ENCODE measurements at places on chromosomes 11 and 22.

DNA sequence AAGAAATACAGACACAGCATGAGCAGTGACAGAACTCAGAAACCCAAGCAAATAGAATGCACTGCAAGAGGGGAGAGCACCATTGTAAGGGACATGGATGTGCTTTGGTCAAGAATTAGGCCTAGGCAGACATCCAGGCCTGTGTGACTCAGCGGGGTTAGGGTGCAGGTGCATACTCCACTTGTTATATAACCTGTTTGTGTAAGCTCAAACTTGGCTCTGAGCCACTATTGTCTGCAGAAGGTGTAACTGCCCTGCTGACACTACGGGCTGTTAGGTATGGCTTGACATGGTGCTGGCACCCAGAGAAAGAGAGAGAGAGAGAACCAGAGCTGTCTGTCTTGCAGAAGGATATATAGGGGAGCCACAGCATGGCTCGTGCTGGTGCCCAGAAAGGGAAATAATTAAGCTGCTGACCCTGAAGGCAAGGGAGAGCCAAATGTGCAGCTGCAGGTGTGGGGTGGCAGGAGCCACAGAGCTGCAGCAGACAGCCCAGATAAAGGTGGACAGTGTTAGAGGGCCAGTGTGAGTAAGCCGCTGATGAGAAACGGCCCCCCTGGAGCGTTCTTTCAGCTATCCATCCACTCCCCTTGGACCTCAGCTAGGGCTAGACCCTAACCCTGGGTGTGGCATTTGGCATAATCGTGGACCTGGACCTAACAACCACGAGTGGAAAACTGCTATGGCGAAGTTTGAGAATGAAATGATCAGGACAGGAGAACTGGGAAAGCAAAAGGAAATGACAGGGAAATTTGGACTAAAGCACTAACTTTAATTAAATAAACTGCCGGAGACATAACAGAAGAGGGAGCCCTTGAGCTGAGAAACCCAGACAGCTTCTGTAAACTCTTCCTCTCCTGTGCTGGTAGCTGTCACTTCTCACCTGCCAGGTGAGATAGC is 253.0 kb upstream of the CCDC179 start:
- DNase-seq: no peak

- DNase-seq: no peak
Observed at GRCh38 chr22:19039448-19039780, 82.8 kb downstream of the DGCR2 start.

DNA sequence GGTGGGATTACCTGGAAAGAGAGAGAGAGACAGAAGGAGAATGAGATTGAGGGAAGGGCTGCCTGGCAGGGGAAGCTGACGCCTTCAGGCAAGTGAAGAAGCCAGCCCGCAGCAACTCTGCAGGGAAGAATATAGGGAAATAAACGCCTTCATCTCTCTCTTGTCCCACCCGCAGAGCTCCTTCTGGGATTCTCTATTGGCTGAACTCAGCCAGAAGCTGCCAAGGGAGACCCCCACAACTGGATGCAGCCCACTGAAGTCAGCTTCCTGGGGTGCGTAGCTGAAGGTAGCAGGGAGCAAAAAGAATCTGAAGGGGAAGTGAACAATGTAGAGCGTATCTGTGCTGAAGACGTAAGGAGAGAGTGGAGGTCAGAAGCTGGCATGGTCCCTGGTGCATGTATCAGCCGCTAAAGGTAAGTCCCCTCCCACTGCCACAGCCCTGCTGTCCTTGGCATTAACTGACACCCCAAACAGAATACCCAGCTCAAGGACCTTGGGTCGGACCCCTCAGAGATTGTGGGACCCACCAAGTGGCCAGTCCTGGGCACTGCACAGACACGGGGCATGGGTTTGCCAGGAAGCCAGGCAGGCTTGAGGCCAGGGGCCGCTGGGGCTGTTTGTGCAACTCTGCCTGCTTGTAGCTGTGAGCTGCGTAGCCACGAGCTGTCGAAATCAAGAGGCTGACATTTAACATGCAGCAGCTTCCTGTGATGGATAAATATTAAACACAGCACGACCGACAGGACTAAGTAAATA is 469.9 kb downstream of the MN1 start:
- no peak for DNase-seq

DNA sequence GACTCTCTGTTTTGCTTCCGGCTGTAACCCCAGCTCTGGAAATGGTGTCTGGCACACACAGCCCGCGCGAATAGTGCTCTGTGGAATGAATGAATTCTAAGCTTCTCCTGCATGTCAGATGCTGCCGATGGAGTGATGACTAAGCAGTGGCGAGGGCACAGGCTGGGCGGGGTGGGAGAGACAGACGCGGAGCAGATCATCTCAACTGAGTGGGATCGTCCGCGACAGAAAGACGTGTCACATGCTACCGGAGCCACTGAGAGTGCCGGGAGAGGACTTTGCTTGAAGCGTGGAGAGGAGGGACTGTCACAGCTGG is 334.5 kb downstream of the CTTN start:
- DNase-seq: no peak

- DNase-seq: no peak
Observed at GRCh38 chr11:109076870-109077269, 345.1 kb upstream of the C11orf87 start.

- no peak for DNase-seq
Observed at GRCh38 chr11:16347928-16348685, 8.2 kb downstream of the SOX6 start.

GRCh38 chr22:44172370-44173108 is 8.2 kb upstream of the PARVG start:
- no peak for DNase-seq

- peak; percentile 69 for DNase-seq
Observed at GRCh38 chr11:64803158-64803845, at the start of gene MAP4K2. Gene MAP4K2 (minus strand): TSS chr11:64803214. CDS start chr11:64803149, 65 bp downstream.

- no peak for DNase-seq
Observed at GRCh38 chr11:47260366-47260765, 2.6 kb downstream of the NR1H3 start.

DNA sequence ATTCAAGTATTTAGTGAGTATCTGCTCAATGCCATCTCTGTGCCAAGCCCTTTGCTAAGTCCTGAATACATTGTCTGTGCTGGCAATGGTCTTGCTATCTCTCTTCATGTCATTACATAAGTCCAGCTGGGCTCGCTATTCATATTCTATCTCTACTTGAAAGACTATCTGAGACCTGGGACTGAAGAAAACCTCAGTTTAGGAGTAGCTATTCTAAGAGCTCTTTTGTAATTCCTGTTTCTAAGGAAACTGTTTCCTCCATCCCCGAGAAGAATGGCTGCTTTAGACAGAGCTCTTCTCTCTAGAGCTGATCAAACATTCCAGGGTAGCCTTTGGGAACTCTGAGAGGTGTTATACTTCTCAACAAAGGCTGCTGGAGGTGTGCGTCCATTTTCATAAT is 33.0 kb downstream of the SLC17A6 start:
- no peak for DNase-seq

DNA sequence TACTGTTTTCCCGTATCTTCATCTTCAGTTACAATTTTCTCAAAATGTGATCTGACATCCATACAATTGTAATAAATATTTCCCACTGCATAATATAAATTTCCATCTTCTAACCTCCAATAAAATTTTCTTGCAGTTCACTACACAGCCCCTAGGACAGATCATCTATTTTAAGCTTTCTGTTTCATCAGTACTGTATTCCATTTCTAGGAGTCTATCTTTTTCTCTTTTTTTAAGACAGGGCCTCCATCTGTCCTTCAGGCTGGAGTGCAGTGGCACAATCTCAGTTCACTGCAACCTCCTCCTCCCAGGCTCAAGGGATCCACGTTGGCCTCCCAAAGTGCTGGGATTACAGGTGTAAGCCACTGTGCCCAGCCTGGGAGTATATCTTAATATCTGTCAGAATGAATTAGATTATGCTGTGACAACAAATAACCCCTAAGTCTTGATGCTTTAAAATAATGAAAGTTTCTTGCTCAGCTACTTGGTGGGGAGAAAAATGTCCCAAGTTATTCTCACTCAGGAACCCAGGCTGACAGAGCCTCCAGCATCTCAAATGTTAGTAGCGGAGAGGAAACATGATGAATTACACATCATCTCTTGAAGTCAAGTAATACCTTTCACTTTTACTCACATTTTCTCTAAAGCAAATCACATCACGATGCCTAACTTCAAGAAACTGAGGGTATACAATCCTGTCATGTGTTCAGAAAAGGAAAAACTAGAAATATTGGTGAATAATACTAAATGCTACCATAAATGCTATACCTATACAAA is 92.2 kb downstream of the BUD13 start:
- DNase-seq: no peak

GRCh38 chr22:21970800-21971617 is 11.6 kb downstream of the TOP3B start:
- no peak for DNase-seq

DNA sequence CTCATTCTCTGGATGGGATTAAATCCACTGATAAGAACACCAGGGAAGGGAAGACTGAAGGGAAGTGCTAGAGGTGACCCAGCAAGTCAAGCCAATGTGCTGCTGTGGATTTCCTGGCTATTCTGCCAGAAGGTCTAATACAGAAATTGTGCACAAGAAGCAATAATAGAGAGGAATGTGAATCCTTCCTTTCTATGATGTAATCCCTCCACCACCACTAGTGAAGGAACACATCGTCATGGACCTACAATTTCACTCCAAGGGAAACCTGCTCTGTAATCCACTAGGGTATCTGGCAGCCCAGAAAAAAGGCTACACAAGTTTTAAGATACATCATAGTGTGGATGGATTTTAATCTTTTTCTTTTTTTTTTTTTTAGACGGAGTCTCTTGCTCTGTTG is 17.4 kb downstream of the LARGE2 start:
- no peak for DNase-seq

GRCh38 chr22:29146771-29147170 is 58.9 kb upstream of the EMID1 start:
- no peak for DNase-seq

- no peak for DNase-seq
Observed at GRCh38 chr22:44075670-44076069, 51.6 kb downstream of the PARVB start.
